Uterus (tissue), 4 donors: ENCODE measurements at places on chromosomes 3 and 15. TPM values are rescaled to one million over a fixed set of nuclear protein-coding genes. Genes with fewer than 3 reads are reported as not detected.
A peak's percentile ranks its signal among the peaks of the same experiment; 100 is the strongest.

DNA sequence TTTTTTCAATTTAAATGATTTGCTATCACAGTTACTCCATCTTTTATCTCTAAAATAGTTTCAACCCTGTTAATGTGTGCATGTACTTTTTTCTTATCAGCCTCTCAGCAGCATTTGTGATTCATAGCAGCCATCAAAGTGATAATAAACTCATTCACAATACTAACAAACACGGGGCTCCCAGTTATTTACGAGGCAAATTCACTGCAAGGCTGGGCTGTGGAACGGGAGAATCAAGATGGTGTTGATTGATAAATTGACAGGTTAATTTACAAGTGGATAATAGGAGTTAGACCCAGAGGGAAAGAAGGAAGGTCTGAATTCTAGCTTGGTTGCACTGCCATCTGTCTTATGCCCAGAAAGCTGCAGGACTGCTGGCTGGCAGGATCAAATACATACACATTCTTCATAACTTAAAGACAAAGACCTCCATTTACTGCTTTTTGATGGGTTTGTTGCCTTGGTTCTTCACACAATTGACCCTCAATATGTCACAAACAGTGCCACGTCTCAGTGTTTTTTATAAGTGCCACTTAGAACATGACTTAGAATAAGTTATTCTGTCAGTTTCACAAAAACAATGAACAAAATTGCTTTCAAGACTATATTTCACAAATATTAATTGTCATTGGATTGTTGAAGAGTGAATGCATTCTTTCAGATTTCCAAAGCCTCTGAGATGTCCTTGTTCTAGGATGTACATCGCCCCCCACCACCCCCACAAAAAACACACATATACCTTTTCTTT lies 562.8 kb downstream of the NR2F2 start:
- no peak for DNase-seq

- no peak for DNase-seq
Observed at GRCh38 chr15:27059610-27060202, 88.7 kb downstream of the GABRG3 start.

DNA sequence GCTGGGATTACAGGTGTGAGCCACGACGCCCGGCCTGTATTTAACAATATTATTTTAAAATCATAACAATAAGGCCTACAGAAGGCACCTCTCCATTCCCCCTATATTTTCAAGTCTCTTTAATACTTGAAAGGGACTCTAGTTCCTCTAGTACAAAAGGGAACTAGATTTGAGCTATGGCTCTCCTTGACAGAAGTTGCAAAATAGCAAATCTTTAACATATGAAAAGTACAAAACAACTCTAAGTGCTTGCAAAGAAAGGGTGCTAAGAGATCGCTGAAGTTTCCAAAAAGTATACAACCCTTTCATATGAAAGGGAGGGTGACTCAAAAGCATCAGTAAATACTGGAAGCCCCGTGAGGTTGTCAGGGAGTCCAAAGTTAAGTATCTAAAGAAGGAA lies 23.8 kb downstream of the AP3S2 start:
- DNase-seq, result no peak

DNA sequence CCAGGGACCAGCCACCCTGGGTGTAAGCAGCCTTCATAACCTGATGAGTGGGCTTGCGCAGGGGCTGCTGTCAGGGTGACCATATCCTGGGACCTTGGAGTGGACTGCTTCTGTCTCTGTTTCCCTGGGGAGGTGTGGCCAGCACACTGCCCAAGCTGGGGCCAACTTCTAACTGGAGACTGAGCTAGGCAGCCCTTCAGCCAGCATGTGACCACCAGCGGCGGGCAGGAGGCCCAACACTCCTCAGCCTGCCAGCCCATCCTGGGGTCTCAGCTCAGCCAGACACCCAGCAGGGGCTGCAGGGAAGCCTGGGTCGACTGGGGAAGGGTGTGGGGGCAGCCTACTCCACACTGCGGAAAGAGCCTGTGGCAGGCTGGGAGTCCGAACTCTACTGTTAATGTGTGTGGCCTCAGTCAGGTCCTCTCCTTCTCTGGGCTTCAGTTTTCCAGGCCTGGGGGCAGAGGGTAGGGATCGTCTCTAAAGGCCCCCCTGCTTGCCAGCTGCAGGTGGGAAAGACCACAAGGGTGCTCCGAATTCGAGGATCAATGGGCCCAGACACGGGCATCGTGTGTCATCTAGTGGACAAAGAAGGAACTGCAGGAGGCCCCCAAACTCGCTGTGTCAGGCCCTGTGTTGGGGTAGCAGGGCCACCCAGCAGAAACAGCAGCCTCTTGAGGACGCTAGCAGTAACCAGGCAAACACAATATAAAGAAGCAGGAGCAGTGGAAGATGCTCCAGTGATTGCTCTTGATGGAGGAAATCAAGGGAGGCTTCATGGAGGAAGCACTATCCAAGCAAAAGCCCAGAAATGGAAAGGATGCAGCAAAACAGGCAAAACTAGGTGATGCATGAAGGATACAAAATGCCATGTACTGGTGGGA lies 2.0 kb upstream of the SEMA3G start:
- peak; percentile 64 for DNase-seq

GRCh38 chr3:182148360-182148759 lies 436.6 kb downstream of the SOX2 start:
- DNase-seq, result no peak

OR5K2 gene
- not detected for total RNA-seq

EPHB1 gene
- 3.1 TPM for total RNA-seq

DNA sequence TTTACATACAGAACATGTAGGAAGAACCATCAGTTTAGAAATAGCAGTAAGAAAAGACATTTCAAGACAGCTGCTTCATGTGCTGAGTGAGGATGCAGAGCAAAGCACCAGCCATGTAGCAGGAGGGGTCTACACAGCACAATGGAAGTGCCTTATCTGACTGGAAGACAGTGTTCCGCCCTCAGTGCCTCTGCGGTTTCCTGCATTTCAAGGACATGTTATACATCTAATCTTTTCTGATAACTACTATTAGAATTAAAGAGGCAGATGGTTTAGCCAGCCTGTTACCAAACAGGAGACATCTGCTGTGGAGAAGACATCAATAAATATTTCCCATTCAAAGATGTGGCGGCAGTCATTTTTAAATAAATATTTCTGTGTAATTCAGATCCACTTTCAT lies 10.6 kb downstream of the LSG1 start:
- no peak for DNase-seq

PRSS50 gene
- total RNA-seq, result not detected
